ENCODE measurements at places on chromosomes 5 and 9. TPM values are rescaled to one million over a fixed set of nuclear protein-coding genes. Genes with fewer than 3 reads are reported as not detected.

PSMD5 gene
- total RNA-seq = 39.6 TPM

GAS1 gene
- 6.1 TPM for total RNA-seq

FEM1C gene
- 18.9 TPM for total RNA-seq

PCDHGA6 gene
- 3.1 TPM for total RNA-seq

TMEM174 gene
- total RNA-seq = not detected

GRIA1 gene
- total RNA-seq = not detected

TCOF1 gene
- total RNA-seq = 30.8 TPM

ITGA1 gene
- total RNA-seq = 10.0 TPM

PCDHB12 gene
- total RNA-seq = 1.6 TPM

FGF10 gene
- 0.08 TPM for total RNA-seq

SLC44A1 gene
- total RNA-seq = 16.5 TPM

Measured in kidney epithelial cell (primary cell).